ENCODE measurements at places on chromosomes 7 and 10.
A peak's percentile ranks its signal among the peaks of the same experiment; 100 is the strongest.

DNA sequence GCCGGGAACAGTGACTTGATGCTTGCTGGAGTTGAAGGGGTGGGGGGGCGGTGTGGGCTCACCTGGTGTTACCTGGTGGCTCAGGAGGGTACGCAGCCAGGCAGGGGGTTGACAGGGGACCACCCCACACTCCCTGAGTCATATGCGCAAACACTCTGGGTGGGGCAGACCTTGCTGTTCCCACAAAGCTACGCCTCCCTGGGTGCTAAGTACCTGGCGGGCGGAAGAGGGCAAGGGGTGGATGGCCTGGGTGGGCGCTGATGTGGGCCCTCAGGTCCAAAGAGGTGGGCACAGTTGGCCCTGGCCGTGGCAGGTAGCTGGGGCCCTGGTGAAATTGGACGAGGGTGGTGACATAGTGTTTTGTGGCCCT, 13.9 kb downstream of the STX1A start:
- no peak for DNase-seq

- DNase-seq = peak; percentile 55
Measured at GRCh38 chr7:28005075-28005846, 175.3 kb downstream of the JAZF1 start.

- no peak for DNase-seq
Measured at GRCh38 chr7:71403202-71403946, 271.4 kb downstream of the GALNT17 start.

GRCh38 chr7:153188161-153188560, 428.6 kb downstream of the ACTR3B start:
- no peak for DNase-seq

DNA sequence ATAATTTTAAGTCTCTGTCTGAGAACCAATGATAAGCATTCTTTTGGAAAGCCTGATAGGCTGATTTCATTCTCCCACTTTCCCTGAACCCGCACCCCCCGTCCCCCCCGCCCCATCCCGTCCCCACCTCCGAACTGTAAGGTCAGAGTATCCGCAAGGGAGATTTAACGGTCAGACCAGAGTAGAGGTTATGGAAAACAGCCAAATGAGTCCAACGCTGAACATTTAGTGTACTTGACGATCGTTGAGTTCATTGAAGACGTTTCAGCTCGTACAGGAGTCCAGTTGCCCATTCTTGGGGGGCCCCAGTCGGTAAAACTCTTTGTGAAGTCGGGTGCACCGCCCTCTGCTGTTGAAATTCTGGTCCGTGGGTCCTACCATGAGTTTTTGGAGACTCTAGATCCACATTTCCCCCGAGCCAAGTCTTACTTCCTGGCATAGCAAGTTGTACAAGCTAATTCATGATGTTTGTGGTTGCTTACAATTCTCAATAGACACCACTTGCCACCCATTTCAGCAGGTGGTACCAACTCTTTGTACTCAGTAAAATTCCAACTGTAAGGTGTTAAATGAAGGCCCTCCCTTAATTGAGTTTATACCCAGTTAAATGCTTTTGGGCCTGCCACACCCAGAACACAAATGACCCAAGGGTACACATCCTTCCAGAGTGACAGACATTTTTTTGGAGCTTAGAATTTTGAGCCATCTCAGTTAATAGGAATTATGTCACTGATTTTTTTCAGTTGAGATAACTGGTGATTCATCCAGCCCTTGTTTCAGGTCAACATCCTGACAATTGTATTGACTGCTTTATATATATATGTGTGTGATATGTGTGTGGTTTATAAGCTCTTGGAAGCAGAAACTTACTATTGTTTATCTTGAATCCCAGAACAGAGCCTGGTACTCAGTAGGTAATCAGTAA, 1.2 kb downstream of the MARCHF5 start:
- DNase-seq = peak; percentile 68

- DNase-seq = no peak
Measured at GRCh38 chr7:105261689-105262088, 127.0 kb downstream of the SRPK2 start.

DNA sequence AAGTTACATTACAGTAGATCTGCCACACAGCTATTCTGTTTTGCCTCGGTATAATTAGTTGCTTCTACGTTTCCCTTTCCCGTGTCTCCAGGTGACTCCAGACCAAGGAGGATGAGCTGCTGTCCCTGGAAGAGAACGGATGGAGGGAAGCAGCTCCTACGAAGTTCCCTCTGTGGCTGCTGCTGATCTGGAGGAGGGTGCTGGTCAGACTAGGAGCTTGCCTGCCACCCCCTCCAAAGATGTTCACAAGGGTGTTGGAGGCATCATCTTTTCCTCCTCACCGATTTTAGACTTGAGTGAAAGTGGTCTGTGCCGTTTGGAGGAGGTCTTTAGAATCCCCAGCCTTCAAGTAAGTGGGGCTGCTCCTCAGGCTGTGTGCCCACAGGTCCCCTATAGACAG, 1.4 kb downstream of the LRRC27 start:
- no peak for DNase-seq

DNA sequence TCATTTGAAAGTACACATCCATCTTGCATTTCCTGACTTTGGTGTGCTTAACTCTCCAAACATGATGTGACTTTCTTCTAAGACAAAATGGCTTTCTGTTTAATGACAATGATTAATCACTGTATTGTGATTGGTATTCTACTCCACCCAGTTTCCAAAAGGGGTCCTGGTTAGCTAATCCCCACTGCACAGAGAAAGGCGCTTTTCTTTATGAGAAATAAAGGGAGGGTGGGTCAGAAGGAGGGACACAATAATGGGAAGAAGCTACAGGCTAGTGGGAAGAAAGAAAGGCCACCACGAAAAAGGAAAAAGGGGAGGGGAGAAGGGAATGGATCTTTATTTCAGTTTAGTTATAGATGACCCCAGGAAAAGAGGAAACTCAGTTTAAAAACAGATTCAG, 69.2 kb downstream of the PRTFDC1 start:
- DNase-seq = no peak

GRCh38 chr10:79638318-79638717, 27.6 kb downstream of the SFTPA1 start:
- no peak for DNase-seq

DNA sequence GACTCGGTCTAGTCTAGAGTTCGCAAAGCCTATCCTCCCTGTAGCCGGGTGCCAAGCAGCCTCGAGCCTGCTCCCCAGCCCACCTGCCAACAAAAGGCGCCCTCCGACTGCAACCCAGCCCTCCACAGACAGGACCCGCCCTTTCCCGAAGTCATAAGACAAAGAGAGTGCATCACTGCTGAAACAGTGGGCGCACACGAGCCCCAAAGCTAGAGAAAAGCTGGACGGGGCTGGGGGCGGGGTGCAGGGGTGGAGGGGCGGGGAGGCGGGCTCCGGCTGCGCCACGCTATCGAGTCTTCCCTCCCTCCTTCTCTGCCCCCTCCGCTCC, 622 bp upstream of the COL1A2 start:
- no peak for DNase-seq

DNA sequence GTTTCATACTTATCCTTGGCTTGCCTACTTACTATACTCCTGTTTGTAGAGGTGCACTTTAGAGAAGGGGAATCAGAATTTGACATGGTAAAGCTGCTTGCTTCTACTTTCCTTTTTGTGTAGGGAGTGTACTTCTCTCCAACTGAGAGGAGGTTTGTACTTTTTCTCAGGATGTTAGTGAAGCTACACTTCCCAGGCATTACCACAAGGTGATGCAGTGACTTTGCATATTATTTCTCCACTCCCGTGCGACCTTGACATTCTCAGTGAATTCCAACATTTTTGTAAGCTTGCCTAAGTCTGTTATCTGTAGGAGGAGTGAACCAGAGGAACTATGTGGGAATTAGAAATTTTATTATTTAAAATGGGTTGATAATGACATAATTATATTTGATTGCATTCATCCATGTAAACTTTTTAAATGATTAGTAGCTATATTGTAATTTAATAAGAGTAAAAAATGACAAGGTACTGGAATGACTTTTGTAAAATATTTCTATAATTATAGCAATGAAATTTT, 5.2 kb downstream of the TAX1BP1 start:
- peak; percentile 88 for DNase-seq

DNA sequence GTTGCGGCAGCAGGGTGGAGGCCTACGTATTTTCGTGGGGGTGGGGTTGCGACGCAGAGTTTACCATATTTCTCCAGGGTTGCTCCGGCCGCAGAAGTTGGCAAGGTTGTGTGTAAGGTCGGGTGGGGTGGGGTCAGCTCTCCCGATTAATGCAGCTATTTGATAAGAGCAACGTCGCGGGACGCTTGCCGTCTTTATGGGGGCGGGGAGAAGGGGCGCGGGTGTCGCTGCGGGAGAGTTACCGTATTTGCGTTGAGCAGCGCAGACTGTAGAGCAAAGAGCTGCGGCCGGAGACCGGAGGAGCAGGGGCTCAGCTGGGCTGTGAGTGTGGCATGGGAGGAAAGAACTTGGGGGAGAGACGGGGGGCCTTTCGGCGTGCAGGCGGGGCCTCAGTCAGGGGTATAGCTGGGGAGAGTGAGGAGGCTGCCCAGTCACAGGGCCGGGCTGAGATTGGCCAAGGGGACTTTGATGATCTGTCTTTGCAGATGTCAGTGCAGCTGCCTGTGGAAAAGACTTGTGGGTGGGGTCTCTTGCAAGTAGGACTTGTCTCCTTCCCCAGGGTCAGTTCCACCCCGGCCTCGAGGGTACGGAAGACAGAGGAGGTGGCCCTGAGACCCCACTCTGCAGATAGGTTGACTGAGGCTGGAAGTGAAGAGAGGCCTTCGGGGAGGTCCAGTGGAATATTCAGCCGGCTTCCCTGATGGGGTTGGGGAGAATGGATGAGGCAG, 26.6 kb downstream of the ZNF775 start:
- DNase-seq = no peak

DNA sequence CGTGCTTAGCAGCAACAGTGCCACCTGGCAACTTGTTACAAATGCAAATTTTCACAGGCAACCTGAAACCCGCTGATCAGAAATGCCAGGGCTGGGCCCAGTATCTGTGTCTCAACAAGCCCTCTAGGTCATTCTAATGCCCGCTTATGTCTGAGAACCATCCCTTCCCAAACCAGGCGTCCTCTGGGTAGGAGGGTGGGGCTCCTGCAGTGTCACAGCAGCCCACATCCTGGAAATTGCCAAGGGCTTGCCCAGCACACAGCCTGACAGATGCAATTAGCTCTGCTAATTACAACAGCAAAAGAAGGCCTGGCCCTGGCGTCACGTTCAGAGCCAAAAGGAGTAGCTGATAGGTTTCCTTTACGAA, 15.9 kb downstream of the ITPRIP start:
- DNase-seq = no peak

GRCh38 chr7:99111591-99111990, 32.3 kb downstream of the SMURF1 start:
- no peak for DNase-seq

GRCh38 chr10:62268399-62269114, at the start of gene RTKN2:
Gene RTKN2, minus strand, starts transcription at chr10:62268844. Its CDS starts 234 bp downstream, at chr10:62268610.
- peak; percentile 96 for DNase-seq
